ENCODE measurements at places on chromosomes 3 and 15.

DNA sequence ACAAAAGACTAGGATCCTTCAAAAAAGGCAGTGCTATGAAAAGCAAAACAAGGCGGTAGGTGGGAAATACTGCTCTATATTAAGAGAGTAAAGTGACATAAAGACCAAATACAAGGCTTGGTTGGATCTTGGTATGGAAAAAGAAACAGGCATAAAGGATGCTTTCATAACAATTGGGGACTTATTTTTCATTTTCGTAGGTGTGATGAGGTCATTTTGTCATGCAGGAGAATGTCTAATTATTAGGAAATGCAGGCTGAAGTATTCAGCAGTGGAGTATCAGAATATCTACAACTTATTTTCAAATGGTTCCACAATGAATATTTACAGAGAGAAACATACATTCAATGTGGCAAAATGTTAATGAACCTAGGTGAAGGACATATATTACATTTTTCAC, 9.0 kb downstream of the XPC start:
- no peak for DNase-seq

DNA sequence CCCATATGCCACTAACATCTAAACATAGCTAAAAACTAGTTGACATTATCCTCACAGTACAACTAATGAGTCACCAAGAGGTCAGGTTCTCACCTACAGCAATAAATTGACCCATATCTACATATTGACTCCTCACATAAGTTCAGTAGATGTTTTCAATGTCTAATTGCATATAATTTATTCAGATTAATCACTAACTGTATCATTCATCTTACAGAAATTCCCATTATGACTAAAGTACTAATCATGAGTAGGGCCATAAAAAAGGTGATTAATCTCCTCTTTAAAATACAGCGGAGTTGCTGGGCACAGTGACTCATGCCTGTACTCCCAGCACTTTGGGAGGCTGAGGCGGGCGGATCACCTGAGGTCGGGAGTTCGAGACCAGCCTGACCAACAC, 82.4 kb upstream of the ST3GAL6 start:
- no peak for DNase-seq

GRCh38 chr3:149955449-149955848, 15.2 kb downstream of the PFN2 start:
- DNase-seq = no peak

- no peak for DNase-seq
Observed at GRCh38 chr3:124272605-124273151, 280.8 kb upstream of the ROPN1 start.

DNA sequence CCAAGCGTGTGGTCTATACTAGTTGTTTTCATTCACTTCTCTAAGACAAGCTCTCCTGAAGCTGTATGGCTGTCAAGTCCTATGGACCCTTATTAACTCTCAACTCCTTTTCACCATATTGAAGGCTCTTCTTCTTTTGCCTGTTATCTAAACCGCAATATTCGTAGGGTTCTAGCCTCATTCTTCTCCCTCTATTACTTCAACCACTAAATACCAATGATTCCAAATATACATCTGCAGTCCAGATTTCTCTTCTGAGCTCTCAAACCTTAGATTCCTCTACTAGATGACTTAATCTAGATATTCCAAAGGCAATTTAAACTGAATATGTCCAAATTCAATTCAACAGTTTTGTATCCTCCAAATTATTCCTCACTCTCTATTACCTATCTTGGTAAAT, 24.6 kb downstream of the AQR start:
- peak; percentile 43 for DNase-seq

DNA sequence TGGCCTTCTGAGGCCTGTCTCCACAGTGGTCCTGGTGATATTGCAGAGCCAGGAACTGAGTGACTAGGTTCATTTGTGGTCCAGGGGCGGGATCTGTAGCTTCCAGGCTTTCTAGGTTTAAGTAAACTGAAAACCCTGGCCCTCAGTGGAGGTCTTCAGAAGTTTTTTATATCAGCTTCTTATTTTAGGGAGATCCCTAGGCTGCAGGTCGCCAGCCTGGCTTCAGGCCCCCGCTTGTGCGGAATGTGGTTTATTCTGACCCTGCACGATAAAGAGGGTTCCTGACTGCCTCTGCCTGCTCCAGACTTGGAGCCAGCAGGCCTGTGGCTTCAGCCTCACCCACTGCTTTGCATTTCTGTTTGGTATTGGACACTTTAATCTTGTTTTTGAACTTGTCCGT, 133.9 kb upstream of the PLXNA1 start:
- DNase-seq = no peak

- DNase-seq = no peak
Observed at GRCh38 chr15:51634591-51635198, 12.1 kb upstream of the DMXL2 start.

GRCh38 chr3:150636258-150636657, 33.1 kb downstream of the SELENOT start:
- no peak for DNase-seq

DNA sequence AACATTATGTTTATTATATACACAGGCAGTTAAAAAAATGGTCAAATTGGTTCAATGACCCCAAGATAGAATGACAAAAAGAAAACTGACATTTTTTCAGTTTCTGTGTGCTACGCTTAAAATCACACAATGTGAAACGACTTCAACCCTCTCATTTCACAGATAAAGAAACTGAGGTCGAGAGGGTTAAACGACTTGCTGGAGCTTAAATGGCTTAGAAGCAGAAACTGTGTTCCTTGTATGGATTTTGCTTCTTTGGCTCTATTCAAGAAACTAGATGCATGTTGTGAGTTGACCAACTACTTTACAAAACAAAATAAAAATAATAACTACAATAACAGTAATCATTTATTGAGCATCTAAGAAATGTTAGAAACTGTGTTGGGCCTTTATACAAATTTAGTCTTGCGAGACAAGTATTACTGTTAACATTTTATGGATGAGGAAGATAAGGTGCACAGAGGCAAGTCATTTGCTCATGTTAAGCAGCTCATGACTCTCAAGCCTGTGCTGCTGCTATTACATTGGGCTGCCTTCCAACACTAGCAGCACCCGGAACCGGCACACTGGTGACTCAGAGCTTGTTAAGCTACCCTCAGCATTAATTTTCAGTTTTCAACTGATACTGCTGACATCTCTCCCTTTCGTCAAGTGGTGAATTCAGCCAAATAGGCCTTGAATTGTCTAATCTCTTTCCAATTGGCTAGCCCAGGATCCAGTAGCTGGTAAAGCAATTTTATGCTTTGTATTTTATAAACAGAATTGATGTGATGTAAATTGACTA, 487.6 kb downstream of the NAALADL2 start:
- peak; percentile 82 for DNase-seq

DNA sequence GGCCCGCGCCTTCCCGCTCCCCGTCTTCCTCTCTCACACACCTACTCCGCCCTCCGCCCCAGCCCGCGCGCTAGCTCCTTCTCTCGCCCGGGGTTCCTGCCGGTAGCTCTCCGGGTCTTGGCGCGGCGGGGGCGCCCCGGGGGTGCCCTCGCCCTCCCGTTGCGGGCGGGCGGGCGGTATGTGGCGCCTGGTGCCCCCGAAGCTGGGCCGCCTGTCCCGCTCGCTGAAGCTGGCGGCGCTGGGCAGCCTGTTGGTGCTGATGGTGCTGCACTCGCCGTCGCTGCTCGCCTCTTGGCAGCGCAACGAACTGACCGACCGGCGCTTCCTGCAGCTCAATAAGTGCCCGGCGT, 507 bp downstream of the DIPK2A start:
- no peak for DNase-seq

DNA sequence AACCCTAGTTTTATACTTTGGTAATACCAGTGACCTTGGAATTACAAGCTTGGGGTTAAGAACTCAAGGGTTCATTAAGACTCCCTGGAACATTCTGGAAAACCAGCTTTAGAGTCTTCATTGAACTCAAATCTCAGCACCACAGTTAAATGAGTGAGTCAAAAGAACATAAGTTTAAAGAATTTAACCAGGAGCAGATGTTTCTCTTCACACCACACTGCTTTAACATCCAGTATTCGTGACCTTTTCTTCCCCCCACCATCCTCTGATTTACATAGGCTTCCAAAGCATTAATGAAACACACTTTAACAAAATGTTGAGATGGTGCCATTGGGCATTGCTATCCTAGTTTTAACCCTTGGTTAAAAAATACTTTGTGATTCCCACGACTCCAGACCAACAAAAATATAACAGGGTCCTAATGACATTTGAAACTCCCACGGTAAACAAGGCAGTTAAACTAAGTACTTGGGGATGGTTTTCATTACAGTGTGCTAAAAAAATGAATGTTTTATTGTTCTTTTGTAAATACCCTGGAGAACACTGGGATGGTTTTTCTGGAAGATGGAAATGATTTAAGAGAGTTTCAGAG, 123.9 kb downstream of the OXNAD1 start:
- peak; percentile 67 for DNase-seq

GRCh38 chr3:10432931-10433330, 72.5 kb downstream of the ATP2B2 start:
- no peak for DNase-seq

- peak; percentile 9 for DNase-seq
Observed at GRCh38 chr3:5304789-5305683, 117.5 kb downstream of the EDEM1 start.

GRCh38 chr3:181726351-181727330, 14.9 kb downstream of the SOX2 start:
- no peak for DNase-seq

DNA sequence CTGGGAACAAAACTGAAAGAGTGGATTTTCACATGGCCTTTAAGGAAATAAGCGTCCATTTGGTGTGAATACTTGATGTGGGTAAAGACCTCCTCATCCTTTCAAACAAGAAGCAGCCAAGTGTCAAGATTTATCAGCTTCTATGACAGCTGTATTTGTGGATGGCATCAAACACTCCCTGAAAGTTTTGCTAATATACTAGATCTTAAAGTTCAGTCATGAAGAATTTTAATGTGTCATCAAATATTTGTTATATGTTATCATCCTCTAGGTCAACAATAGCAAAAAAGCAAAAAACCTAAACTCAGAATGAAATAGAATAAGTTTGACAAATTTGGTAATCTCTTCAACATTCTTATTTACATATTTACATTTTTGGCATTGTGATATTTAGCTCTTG, 29.1 kb upstream of the LYSMD4 start:
- DNase-seq = no peak

DNA sequence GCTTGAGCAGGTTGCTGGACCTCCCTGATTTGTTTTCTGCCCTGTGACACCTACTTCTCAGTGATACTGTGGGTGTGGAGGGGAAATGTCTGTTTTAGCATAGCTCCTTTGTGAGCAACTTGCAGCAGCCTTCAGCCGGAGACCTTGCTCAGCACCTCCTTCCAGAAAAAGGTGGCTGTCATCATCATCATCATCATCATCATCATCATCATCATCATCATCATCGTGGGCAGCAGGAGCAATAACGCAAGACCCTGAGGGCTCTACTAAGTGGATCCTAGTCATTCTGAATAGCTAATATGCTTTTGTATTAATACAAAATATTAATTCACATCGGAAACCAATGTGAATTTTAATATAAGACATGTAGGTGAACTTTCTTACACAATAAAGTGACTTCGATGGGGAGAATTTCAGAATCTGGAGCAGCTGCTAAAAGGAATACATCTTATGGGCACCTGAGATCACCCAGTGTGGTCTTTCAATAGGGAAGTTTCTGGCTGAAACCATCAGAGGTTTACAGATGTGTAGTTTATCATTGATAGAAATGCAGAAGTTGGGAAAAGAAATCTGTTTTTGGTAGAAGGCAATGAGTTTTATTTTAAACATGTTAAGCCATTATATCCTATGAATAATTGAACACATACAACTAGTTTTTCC, 8.6 kb downstream of the GABRR3 start:
- no peak for DNase-seq

DNA sequence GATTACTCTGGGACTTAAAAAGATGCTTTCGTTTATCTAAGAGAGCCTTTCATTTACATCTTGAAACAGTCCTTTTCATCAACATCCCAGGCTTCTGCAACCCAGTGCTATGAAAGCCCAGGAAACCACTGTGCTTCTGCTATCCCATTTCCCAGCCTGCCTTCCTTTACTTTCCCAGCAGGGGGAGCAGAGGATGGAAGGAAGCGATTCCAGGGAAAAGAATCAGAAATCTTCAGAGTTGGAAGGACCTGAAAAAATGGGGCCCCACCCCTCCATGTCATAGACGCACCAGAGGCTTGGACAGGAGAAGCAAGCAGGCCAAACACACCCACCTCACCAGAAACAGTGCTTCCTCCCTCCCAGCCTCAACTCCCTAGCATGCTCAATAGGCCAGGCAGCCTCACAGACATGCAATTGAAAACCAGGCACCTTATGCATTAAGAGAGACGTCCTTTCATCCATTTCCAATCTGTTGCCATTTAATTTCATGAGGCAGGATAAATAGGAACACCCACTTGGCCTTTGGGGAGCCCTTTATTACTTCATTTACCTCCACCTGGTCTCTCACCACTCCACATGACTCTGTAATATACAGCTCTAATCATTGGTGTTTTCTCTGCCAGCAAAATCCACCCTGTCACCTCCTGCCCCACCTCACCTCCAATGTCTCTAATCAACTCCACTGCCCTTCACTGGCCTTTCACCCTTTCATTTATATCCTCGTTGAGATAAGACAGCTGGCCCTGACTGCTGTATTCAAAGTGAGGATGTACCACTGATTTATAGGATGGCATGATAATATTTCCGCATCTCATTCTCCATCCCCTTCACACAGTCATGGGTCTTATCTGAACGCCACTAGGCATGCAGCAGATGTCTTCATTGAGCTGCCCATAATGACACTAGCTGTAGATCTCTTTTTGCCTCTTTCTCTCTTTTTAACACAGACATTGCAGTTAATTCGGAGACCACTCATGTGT, 583.9 kb downstream of the NTRK3 start:
- DNase-seq = peak; percentile 17

- no peak for DNase-seq
Observed at GRCh38 chr3:15500107-15500724, 21.3 kb downstream of the COLQ start.

- no peak for DNase-seq
Observed at GRCh38 chr15:19899021-19899824, 642.4 kb downstream of the GOLGA6L6 start.

DNA sequence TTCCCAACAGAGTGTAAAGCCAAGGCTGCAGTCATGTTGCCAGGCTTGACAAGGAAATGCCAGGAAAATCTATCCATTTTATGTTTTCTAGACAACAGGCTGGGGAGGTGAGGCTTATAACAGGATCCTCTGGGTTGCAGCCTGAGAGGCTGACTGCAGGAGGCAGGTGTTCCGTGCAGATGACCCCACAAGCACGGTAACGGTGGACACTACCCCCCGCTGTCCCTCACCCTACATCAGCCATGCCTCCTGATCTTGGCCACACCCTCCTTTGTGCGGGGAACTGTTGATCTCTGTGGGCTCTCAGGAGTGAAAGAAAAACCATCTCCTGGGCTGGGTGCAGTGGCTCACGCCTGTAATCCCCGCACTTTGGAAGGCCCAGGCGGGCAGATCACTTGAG, 68.0 kb upstream of the ADPGK start:
- no peak for DNase-seq

GRCh38 chr15:70387081-70387480, 289.4 kb upstream of the TLE3 start:
- no peak for DNase-seq

- peak; percentile 78 for DNase-seq
Observed at GRCh38 chr15:99442252-99442897, 123.4 kb upstream of the MEF2A start.

- DNase-seq = no peak
Observed at GRCh38 chr15:40501487-40501886, 30.7 kb downstream of the CHST14 start.

- no peak for DNase-seq
Observed at GRCh38 chr3:59392116-59392515, 342.3 kb upstream of the CFAP20DC start.
